ENCODE measurements at places on chromosomes 7 and 10.
A peak's percentile ranks its signal among the peaks of the same experiment; 100 is the strongest.

GRCh38 chr10:70296406-70296899 is 12.6 kb upstream of the NPFFR1 start:
- DNase-seq, result no peak

DNA sequence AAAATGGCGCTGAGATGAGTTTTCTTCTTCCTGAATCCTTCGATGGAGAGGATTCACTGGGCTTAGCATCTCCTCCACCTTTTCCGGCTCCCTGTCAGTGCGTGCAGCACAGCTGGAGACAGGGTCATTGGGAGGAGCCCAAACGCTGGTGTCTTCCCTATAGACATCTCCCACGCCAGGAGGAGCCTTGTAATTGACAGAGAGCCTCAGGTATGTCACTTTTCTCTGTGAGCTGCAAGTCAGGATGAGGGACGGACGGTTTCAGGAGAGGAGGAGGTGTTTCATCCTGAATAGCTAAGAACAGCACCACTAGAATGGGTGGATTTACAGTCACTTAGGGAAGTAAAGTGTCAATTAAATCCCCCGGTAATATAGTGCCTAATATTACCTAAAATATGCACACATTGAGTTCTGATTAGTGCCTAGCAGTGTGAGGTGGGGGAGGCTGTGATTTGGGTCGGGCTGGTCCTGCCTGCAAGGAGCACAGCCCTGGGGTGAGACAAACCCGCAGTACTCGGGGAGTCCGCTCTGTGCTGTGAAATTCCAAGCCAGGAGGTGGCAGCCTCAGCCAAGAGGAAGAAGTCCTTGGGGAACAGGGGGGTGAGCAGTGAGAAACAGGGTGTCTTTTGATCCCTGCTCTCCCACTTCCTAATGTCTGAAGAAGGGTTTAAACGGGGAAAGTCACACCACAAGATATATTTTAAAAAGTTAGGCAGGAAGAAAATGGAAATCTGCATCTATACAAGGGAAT is 28.2 kb downstream of the IL15RA start:
- no peak for DNase-seq

DNA sequence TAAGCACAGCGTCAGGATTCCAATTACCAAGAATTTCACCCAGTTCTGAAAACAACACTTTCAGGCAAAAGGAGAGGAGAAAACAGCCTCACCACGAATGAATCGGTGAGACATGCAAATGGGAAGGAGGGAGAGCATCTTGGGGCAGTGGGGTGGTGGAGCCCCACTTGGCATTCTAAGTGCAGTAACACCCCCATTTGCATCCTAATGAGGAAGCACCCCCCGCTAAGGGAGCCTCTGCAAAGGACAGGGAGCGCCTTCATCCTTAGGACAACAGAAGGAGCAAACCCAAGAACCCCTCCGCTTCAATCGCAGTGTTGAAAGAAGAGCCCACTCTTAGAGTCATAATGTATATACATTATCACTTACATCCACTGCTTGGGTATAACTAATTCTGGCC is 46.8 kb downstream of the NRAP start:
- no peak for DNase-seq

DNA sequence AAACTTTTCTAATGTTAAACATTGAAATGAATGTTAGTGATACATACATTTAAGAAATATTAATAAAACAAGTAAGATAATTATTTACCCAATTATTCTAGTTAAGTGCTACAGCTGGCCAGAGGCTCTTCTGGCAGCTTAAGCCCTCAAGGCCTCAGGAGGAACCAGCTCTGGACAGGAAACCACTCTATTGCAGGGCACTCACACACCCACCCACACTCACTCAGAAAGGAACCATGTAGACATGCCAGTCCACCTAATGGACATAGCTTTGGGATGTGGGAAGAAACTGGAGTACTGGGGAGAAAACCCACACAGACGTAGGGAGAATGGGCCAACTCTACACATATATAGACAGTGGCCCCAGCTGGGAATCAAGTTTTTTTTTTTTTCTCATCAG is 28.2 kb downstream of the UMAD1 start:
- no peak for DNase-seq

DNA sequence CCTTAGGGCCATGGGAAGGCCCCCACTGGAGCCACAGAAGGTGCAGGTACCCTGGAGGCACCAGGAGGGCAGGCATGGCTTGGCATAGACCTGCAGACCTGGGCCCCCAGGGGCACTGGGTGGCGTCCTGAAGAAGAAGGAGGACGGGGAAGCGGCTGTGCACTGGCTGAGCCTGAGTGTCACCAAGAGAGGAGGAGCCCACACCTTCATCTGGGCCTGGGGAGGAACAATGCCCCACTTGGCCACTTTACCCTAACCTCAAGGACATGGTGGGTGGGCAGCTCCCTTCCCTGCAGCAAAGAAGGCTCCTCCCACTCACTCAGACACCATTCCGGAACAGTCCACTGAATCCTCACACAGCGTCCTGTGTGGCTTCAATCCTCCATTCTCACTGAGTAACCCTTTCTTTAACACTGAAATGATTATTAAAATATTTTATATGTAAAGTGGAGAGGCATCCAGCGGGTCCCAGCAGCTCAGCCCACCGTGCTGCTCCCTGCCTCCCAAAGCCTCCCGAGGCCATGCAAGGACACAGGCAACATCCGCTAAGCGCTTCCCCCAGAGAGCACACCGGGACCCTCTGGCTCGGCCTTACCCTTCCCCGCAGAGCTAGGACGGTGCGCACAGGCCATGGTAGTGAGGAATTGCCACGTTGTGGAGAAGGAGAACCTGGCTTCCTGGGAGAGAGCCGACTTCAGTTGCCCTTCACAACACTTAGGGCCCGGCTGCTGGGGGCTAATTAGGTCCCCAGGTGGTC is 516.7 kb upstream of the MGMT start:
- DNase-seq, result no peak

GRCh38 chr10:47402641-47403301 is 18.7 kb upstream of the ZNF488 start:
- DNase-seq, result no peak

- DNase-seq, result no peak
Measured at GRCh38 chr7:143848192-143848591, 53.8 kb downstream of the TCAF1 start.

GRCh38 chr10:86345859-86346798 is 20.5 kb downstream of the GRID1 start:
- no peak for DNase-seq

- DNase-seq, result peak; percentile 86
Measured at GRCh38 chr7:5425507-5426225, 2.0 kb upstream of the TNRC18 start.

GRCh38 chr10:14571866-14572507 is 202.7 kb downstream of the FAM107B start:
- DNase-seq, result no peak

DNA sequence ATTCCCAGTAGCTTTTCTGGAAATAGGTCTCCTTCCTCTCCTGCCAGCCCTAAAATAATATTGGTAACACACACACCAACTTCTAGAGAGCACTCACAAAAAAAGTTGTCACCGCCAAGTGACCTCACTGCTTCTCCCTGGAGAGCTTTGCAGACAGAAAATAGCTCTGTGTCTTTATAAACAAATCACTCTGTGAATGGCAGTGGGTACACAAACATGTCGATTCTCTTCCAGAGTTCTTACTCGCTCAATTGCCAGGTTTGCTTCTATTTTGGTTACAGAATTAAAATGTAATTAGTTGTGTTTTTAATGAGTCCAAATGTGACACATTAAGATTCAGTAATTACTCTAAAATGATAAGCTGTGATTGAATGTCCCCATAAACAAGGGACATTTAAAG is 649.2 kb upstream of the C7orf33 start:
- DNase-seq, result no peak

DNA sequence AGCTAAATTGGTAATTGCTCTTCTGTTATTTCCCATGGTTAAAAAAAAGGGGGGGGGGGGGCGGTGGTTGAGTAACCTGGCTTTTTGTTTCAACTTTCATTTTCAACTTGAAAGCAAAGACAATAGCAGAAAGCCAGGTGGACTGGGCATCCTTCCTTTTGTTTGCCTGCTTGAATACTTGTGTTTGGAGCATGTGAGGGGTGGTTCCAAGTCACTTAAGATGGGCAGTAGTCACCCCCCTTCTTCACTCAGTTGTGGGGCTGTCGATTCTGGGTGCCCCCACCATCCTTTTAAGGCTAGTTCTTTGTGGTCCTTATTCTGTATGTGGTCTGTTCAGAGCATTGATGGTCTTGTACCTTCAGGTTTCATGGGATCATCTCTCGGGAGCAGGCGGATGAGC is 165.6 kb upstream of the PRR15 start:
- DNase-seq, result no peak

- DNase-seq, result no peak
Measured at GRCh38 chr7:19958309-19958896, 185.0 kb upstream of the TMEM196 start.

- no peak for DNase-seq
Measured at GRCh38 chr10:3159152-3159551, 13.4 kb downstream of the PITRM1 start.

GRCh38 chr10:109156396-109156795 is 766.9 kb downstream of the XPNPEP1 start:
- no peak for DNase-seq

DNA sequence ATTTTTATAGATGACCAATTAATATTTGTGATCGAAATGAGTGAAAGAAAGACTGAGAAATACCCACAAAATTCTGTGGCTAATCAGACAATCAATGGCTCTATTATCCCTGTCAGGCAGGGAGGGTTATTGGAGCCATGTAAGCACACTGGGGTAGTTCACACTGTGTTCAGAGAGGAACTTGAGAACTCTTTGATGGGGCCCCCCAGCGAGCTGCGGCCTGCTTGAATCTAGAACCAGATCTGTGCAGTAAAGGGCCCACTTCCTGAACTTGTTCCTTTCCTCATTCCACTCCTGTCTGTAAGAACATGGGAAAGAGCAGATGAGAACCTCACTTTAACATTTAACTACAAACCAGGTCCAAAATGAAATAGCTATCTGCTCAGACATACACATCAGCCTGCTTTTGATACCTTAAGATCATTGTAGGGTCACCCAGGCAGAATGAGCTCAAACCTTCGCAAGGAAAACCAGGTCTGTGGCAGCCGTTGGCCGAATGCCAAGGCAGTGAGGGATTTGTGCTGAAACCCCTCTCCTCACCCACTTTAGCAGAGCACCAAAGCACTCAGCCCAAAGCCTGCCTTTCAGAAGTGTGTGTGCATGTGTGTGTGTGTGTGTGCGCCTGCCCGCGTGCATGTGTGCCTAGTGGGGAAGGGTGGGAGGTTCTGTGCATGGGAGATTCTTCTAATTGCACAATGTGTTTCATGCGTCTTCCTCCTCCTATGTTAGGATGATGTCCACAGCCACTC is 365.6 kb upstream of the MGMT start:
- no peak for DNase-seq

- no peak for DNase-seq
Measured at GRCh38 chr7:122528879-122529481, 169.9 kb downstream of the RNF133 start.

- no peak for DNase-seq
Measured at GRCh38 chr10:104077247-104077646, 8.4 kb downstream of the COL17A1 start.

- DNase-seq, result no peak
Measured at GRCh38 chr7:150359622-150360362, 8.8 kb upstream of the REPIN1 start.

DNA sequence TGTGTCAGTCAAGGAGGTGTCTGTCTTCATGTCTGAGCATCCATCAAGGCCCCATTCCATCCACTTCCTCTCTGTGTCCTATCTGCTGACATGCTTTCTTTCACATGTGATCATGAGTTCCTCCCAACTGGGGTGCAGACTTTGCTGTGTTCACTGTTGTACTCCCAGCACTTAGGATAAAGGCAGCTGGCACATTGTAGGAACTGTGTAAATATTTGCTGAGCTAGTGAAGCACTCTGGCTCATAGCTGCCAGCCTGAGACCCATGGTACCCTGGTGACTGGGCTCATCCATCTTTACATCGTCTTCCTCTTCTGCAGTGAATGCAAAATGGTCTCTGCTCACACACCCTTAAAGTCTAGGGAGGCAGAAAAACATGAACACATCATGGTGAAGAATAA is 242.2 kb upstream of the IGFBP3 start:
- no peak for DNase-seq

DNA sequence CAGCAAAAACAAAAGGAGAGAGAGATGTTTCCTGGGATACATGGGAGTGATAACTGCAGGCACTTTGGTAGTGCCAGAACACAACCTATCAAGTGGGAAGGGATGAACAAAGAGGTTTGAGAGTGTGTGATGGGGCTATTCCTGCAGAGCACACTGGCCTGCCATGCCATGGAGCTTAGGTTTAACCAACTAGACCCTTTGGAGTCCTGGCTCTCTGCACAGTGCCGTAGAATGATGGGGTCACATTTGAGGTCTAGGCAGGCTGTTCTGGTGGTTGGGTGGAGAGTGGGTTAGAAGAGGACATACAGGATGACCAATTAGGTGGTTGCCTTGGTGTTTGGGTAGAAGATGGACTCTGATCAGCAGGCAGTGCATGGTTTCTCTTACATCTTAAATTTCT is 101.9 kb upstream of the HABP2 start:
- no peak for DNase-seq

GRCh38 chr7:90788052-90788451 is 191.9 kb downstream of the CDK14 start:
- no peak for DNase-seq

- DNase-seq, result no peak
Measured at GRCh38 chr7:50358041-50358705, 53.7 kb downstream of the IKZF1 start.

GRCh38 chr7:5435291-5436002 is 11.8 kb upstream of the TNRC18 start:
- DNase-seq, result no peak

GRCh38 chr10:76248649-76249200 is 817.3 kb downstream of the LRMDA start:
- DNase-seq, result no peak

DNA sequence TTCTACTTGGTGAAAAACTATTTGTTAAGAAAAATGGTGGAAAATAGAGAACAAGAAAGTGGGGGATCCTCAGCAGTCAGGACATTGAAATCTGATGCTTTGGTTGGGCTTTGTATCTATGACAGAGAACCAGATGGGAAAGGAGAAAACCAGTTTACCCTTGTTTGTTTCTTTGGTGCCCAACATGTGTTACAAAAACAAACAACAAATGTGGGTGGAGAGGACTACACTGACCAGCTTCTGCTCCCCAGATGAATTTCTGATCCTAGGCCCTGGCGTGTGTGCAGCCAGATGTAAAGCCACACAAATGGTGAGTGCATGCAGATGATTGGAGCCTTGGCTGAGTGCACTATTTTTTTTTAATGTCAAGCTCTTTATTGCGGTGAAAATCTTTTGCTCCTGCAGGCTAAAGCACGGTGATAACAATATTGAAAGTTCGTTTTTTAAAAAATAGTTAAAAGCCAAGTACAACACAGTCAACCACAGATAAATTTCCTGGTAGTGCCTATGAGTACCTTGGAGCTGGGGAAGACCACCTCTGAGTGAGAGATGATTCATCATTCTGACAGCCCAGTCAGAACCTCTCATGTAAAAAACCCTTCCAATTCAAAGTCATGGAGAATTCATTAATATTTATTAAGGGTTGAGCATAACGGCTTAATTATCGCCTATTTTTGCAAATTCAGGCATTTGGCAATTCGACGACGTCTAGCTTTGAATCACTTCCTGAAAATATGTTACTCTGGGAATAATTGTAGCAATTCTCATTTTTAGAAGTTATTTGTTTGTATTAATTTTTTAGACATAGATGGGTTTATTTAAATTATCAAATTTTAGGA is 163.7 kb downstream of the AGMO start:
- DNase-seq, result no peak

Measured in HAP-1 (cell line).